ENCODE measurements at places on chromosomes 3 and 15. TPM values are rescaled to one million over a fixed set of nuclear protein-coding genes. Genes with fewer than 3 reads are reported as not detected.

Gene IL17RE
- 1.5 TPM for total RNA-seq

Gene GOLGA8T
- not detected for total RNA-seq

Gene MYD88
- total RNA-seq = 14.9 TPM

Gene RBP2
- total RNA-seq = not detected

Gene SLC12A1
- not detected for total RNA-seq

Gene KLHL40
- not detected for total RNA-seq

Gene ZNF662
- 2.8 TPM for total RNA-seq

Gene AMT
- total RNA-seq = 1.2 TPM

Gene SAMMSON
- total RNA-seq = not detected

Gene PDIA3
- total RNA-seq = 247 TPM

Gene LTF
- not detected for total RNA-seq

Gene ANKUB1
- total RNA-seq = not detected

Gene UMPS
- total RNA-seq = 34.2 TPM

Gene CYFIP1
- 131 TPM for total RNA-seq

Gene PEAK1
- total RNA-seq = 102 TPM

Gene ACVR2B
- 1.8 TPM for total RNA-seq

Gene TM4SF18
- total RNA-seq = 0.44 TPM

Gene ZDHHC19
- not detected for total RNA-seq

Gene CAMK2N2
- total RNA-seq = not detected

Gene ATP8B4
- 3.2 TPM for total RNA-seq

Gene DPH6
- 20.9 TPM for total RNA-seq

Data from smooth muscle cell of trachea (primary cell).